ENCODE measurements at places on chromosomes 4 and X. TPM values are rescaled to one million over a fixed set of nuclear protein-coding genes. Genes with fewer than 3 reads are reported as not detected.

The RASGEF1B gene
- total RNA-seq, result 2.6 TPM

The FABP2 gene
- total RNA-seq, result 0.39 TPM

The SLC16A2 gene
- total RNA-seq, result not detected

The ARHGAP24 gene
- not detected for total RNA-seq

The HADH gene
- total RNA-seq, result 44.7 TPM

Measured in activated naive CD4-positive, alpha-beta T cell treated with anti-CD3 and anti-CD28 coated beads, Interleukin-2, amount 10 ng/mL, durations not matched to agents 5 hours and 36 hours (primary cell).